ENCODE measurements at places on chromosomes 11 and 22.
A peak's percentile ranks its signal among the peaks of the same experiment; 100 is the strongest.

- no peak for DNase-seq
Measured at GRCh38 chr11:109317726-109318125, 104.3 kb upstream of the C11orf87 start.

DNA sequence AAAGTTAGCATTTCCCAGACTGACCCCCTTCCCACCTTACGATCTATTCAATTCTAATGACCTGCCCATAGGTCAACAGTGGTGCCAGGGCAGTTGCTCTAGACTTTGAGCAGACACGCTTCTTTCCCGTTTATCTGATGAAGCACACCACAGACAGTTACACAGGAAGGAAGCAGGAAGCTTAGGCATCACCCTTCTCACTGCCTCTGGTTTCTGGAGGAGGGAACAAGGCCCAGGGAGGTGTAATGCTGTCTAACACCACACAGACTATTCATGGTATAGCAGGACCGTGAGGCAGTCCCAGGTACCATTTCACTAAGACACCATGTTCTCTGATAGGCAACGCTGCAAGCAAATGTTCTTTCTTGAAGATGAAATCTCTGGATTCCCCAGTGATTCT lies 279.4 kb downstream of the NTM start:
- no peak for DNase-seq

DNA sequence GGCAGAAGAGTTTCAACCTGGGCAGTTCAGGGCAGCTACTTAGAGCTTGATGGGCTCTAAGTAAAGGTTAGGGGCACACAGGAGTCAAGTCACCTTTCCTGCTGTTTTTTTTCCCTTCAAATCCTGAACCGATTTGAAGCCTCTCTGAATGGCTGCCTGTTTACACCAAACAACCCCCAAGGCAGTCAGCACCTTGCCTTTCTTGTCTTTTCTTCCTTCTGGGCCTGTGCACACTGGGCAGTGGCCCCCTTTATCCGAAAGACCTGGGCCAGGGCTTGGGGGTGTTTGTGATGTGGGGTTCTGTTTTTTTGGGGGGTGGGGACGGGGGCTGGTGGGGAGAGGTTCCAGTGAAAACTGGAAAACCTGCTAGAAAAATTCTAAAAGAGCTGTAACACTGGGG lies 4.3 kb downstream of the RSPH14 start:
- no peak for DNase-seq

DNA sequence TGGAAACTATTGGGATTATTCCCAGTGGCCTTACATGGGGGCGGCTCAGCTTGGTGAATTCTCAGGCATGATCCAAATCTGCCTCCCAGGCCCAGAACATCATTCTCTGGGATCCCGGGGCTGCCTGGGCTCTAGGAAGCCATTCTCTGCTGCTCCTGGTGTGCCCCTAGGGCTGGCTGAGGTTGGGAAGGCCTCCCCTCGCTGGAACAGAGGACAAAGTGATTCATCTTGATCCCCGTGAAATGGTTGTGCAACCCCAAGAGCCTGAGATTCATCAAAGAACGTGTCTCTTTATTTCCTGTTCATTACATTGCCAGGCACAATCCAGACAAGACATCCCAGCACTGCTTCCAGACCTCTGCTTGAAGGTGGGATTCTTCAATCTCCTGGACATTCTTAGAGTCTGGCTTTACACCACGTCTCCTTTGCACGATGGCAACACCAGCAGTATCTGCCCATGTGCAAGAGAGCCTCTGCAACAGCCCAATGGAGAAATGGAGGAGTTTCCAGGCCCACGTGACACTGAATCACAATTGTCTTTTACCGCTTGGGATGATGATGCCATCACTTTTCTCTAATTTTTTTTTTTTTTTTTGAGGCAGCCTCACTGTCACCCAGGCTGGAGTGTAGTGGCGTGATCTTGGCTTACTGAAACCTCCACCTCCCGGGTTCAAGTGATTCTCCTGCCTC lies 52.3 kb downstream of the TST start:
- peak; percentile 46 for DNase-seq

GRCh38 chr11:73671701-73672100 lies 25.3 kb downstream of the PLEKHB1 start:
- DNase-seq = peak; percentile 13

- peak; percentile 79 for DNase-seq
Measured at GRCh38 chr22:29306835-29307595, 565 bp downstream of the GAS2L1 start.

- DNase-seq = no peak
Measured at GRCh38 chr22:25942115-25942855, 200.3 kb downstream of the MYO18B start.

- no peak for DNase-seq
Measured at GRCh38 chr11:134558916-134559601, 147.0 kb upstream of the B3GAT1 start.

GRCh38 chr11:34493468-34493867 lies 20.1 kb downstream of the ELF5 start:
- DNase-seq = no peak

GRCh38 chr22:32421484-32421883 lies 9.4 kb upstream of the RTCB start:
- DNase-seq = no peak

- no peak for DNase-seq
Measured at GRCh38 chr11:66870616-66871520, 14.0 kb downstream of the LRFN4 start.

GRCh38 chr11:111639226-111639925 lies 37.1 kb downstream of the SIK2 start:
- no peak for DNase-seq

GRCh38 chr11:58685973-58686722 lies 45.6 kb downstream of the GLYAT start:
- no peak for DNase-seq

GRCh38 chr11:77020734-77021133 lies 13.5 kb upstream of the B3GNT6 start:
- no peak for DNase-seq

GRCh38 chr22:40285513-40285912 lies 60.8 kb upstream of the ADSL start:
- DNase-seq = no peak
